Keratinocyte (primary cell): ENCODE measurements at places on chromosomes 2 and 18.

GRCh38 chr2:16960579-16960978, 294.9 kb upstream of the CYRIA start:
- H3K4me1 ChIP-seq, result no peaks in the 10 kb centered on the region
- H3K4me3 ChIP-seq, result no peak overlapping the region
- no peak for DNase-seq
- H3K36me3 ChIP-seq, result no peaks in the 10 kb centered on the region
- no peaks in the 10 kb centered on the region for H3K27me3 ChIP-seq
- no peak overlapping the region for H3K27ac ChIP-seq

DNA sequence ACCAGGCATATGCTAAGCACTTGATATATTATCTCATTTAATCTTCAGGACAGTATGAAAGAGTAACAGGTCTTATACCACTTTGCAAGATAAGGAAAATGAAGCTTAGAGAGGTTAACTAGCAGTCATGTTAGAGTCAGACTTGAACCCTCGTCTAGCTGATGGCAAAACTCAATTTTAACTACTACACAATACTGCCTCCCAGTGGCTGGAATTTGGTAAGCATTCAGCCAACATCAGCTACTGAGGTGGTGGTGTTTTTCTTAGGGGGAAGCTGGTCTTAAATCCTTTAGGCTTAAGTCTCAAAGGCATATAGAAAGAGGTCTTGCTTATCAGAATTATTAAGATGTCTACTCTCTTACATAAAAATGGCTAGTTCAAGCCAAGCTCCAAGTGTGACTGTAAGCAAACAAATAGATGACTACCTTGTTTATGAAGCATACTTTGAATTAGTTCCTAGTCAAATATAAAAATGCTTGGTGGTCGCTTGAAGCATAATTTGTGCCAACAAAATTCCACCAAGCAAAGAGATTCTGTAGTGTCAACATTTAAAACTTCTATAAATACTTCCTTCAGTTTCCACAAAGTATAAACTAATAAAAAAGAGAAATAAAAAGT, 325.4 kb upstream of the FIGN start:
- H3K4me1 ChIP-seq, result no peaks in the 10 kb centered on the region
- H3K36me3 ChIP-seq, result no peaks in the 10 kb centered on the region
- no peak overlapping the region for H3K4me3 ChIP-seq
- H3K27ac ChIP-seq, result no peak overlapping the region
- H3K27me3 ChIP-seq, result peaks cover 5% of the 10 kb centered on the region

GRCh38 chr18:49510393-49511115, 23.5 kb upstream of the C18orf32 start:
- H3K27ac ChIP-seq, result no peak overlapping the region
- H3K36me3 ChIP-seq, result no peaks in the 10 kb centered on the region
- DNase-seq, result no peak

- peaks cover 21% of the 10 kb centered on the region for H3K36me3 ChIP-seq
- no peaks in the 10 kb centered on the region for H3K27me3 ChIP-seq
- no peak overlapping the region for H3K27ac ChIP-seq
- H3K4me1 ChIP-seq, result no peaks in the 10 kb centered on the region
These were observed 27.9 kb downstream of the TGFBRAP1 start for GRCh38 chr2:105301646-105302045.

DNA sequence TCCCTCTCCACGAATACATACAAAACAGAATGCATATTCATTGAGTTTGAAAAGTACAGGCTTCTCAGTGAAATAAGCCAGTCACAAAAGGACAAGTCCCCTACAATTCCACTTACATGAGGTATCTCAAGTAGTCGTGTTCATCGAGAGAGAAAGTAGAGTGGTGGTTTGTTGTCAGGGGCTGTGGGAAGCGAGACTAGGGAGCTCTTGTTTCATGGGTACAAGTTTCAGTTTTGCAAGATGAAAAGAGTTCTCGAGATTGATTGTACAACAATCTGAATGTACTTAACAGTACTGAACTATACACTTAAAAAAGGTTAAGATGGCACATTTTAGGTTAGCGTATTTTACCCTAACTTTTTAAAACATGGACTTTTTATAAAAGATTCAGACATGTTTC, 71.5 kb upstream of the TTC39C start:
- no peak overlapping the region for H3K27ac ChIP-seq
- no peaks in the 10 kb centered on the region for H3K27me3 ChIP-seq
- DNase-seq, result no peak

GRCh38 chr2:200212862-200213425, 93.5 kb upstream of the SPATS2L start:
- H3K4me3 ChIP-seq, result no peak overlapping the region
- H3K36me3 ChIP-seq, result no peaks in the 10 kb centered on the region
- H3K27me3 ChIP-seq, result no peaks in the 10 kb centered on the region
- no peaks in the 10 kb centered on the region for H3K4me1 ChIP-seq

GRCh38 chr18:55189972-55190371, 230.7 kb upstream of the CCDC68 start:
- H3K27ac ChIP-seq, result no peak overlapping the region
- no peak overlapping the region for H3K4me3 ChIP-seq
- H3K36me3 ChIP-seq, result no peaks in the 10 kb centered on the region
- no peak for DNase-seq
- no peaks in the 10 kb centered on the region for H3K4me1 ChIP-seq
- no peaks in the 10 kb centered on the region for H3K27me3 ChIP-seq

DNA sequence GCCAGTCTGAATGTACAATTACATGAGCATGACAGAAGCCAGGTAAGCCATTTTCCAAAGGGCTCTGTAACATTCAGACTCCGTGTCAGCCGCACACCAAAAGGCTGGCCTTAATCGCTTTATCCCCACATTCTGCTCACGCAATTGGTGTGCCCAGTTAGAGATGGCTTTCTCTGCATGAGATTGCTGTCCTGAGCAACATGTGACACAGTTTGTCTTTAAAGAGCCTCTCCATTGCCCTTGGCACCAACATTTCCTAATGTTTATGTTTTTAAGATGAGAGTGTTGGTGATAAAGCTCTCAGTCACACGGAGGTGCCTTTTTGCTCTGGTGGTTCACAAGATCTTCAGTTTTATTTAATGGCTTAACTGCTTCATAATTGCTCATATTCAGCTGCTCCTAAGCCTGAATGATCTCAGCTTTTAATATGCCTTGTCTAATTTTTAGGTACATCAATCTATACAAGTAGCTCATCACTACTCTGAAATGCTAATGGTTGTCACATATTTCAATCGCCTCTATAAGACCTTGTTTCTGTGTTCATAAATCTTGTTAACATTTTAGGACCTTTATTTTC, 164.8 kb upstream of the ACVR2A start:
- no peaks in the 10 kb centered on the region for H3K27me3 ChIP-seq
- no peak for DNase-seq
- H3K4me1 ChIP-seq, result no peaks in the 10 kb centered on the region
- no peaks in the 10 kb centered on the region for H3K36me3 ChIP-seq

- H3K4me3 ChIP-seq, result peak overlapping the region; percentile 73
- no peaks in the 10 kb centered on the region for H3K27me3 ChIP-seq
- peak overlapping the region; percentile 80 for H3K27ac ChIP-seq
- H3K4me1 ChIP-seq, result peaks cover 32% of the 10 kb centered on the region
- H3K36me3 ChIP-seq, result no peaks in the 10 kb centered on the region
- DNase-seq, result no peak
These were observed 3.0 kb downstream of the ZNF516 start for GRCh38 chr18:76491776-76492668.

DNA sequence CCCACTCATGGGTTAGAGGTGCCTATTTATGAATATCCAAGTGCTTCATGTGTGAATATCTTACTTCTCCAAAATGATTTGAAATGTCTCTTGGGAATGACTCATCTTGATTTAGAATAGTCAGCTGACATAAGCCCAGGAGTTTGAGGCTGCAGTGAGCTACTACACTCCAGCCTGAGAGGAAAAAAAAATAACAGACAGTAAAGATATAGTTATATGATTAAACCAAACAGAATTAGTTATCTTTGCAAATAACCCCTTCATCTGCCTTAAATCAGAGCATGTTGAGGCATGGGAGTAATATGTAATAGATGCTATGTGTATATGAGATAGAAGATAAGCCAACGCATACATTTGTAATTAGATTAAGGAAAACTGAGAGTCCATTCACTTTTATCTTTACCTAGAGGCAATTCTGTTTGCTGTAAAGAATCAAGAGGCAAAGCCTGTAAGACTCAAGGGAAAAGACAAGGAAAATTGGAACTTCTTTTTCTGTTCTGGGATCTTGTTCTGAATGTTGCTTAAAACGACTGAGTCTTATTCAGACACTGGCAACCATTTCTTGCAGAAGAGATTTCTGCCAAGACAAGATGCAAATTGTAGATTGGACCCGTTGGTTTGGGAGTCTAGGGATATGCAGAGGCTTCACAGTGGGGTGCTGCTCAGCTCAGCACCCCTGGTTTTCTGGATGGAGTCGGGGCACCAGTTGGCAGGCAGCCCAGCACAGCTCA, 104.4 kb downstream of the LIPG start:
- DNase-seq, result no peak
- H3K27me3 ChIP-seq, result no peaks in the 10 kb centered on the region
- no peak overlapping the region for H3K27ac ChIP-seq
- peaks cover 29% of the 10 kb centered on the region for H3K4me1 ChIP-seq

- no peaks in the 10 kb centered on the region for H3K4me1 ChIP-seq
- H3K4me3 ChIP-seq, result no peak overlapping the region
- no peak overlapping the region for H3K27ac ChIP-seq
- no peak for DNase-seq
- H3K36me3 ChIP-seq, result no peaks in the 10 kb centered on the region
These were observed 239.1 kb upstream of the EPAS1 start for GRCh38 chr2:46058140-46058539.

- H3K4me3 ChIP-seq, result no peak overlapping the region
- no peaks in the 10 kb centered on the region for H3K36me3 ChIP-seq
- peaks cover 3% of the 10 kb centered on the region for H3K4me1 ChIP-seq
- H3K27me3 ChIP-seq, result no peaks in the 10 kb centered on the region
These were observed 148.4 kb downstream of the DOCK10 start for GRCh38 chr2:224893848-224894247.

DNA sequence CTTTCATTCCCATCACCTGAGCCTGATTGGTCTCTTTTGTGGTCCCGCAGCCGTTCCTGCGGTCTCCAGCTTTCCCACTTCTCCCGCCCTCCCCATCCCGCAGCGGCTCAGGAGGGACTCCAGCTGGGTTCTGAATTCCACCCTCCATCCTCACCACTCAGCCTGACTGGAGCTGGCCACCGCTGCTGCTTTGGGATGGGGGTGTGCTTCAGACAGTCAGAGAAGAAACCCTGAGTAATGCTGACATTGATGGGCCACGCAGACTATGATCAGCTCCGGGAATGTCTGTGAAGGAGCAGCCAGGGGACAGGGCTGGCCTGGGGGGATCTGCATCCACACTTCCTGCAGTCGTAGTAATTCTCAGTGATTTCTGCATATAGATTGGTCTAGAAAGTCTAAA, 45.9 kb upstream of the TXNDC2 start:
- no peak for DNase-seq
- no peak overlapping the region for H3K27ac ChIP-seq
- no peaks in the 10 kb centered on the region for H3K36me3 ChIP-seq
- no peak overlapping the region for H3K4me3 ChIP-seq
- H3K4me1 ChIP-seq, result peaks cover 39% of the 10 kb centered on the region
- H3K27me3 ChIP-seq, result no peaks in the 10 kb centered on the region

GRCh38 chr2:136393514-136393913, 275.6 kb upstream of the CXCR4 start:
- H3K4me3 ChIP-seq, result no peak overlapping the region

GRCh38 chr18:23259701-23260681, 124.7 kb downstream of the CABLES1 start:
- H3K27ac ChIP-seq, result peak overlapping the region; percentile 55
- no peak for DNase-seq
- no peaks in the 10 kb centered on the region for H3K36me3 ChIP-seq
- no peak overlapping the region for H3K4me3 ChIP-seq

- no peaks in the 10 kb centered on the region for H3K36me3 ChIP-seq
- no peaks in the 10 kb centered on the region for H3K27me3 ChIP-seq
- no peak for DNase-seq
- no peak overlapping the region for H3K4me3 ChIP-seq
- H3K4me1 ChIP-seq, result no peaks in the 10 kb centered on the region
These were observed 188.0 kb upstream of the NT5C1B start for GRCh38 chr2:18777250-18777812.

DNA sequence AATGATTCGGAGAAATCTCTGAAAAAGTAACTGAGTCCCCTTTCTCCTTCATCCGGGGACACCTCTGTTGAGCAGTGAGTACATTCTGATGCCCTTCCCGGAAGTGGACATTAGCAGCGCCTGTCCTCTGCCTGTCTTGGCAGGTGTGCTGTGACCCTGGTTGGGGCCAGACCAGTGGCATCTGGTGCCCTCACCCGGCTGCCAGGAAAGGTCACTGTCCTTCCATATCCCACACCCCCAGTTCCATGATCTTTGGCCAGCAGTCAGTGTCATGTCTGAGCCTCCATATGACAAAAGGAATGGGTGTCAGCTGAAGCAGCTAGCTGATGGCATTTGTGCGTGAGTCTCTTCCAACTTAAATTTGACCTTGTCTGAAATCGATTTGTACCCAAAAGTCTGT, 128.1 kb downstream of the NCK2 start:
- no peak overlapping the region for H3K4me3 ChIP-seq
- no peak overlapping the region for H3K27ac ChIP-seq
- peaks cover 7% of the 10 kb centered on the region for H3K36me3 ChIP-seq
- peaks cover 10% of the 10 kb centered on the region for H3K4me1 ChIP-seq
- H3K27me3 ChIP-seq, result no peaks in the 10 kb centered on the region
- no peak for DNase-seq

GRCh38 chr18:61833387-61833786, 59.4 kb downstream of the RNF152 start:
- DNase-seq, result no peak
- no peaks in the 10 kb centered on the region for H3K4me1 ChIP-seq
- H3K36me3 ChIP-seq, result no peaks in the 10 kb centered on the region
- no peaks in the 10 kb centered on the region for H3K27me3 ChIP-seq
- H3K4me3 ChIP-seq, result no peak overlapping the region
- H3K27ac ChIP-seq, result no peak overlapping the region

DNA sequence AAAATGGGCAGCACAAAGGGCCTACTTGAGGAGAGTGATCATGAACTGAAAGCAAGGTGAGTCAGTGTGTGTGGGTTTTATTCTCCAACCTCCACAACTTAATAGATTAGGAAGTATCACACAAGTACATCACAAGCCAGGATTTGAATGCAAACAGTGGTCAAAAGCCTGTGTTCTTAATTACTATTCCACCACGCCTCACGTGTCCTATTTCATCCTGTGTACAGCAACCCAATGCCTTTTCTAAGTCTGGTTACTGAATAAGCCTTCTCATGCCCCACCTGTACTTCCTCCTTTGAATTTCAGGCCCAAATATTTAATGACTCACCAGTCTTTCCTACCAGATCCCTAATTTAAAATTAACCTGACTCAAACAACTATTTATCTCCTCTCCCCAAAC, 755.7 kb upstream of the SLC8A1 start:
- no peaks in the 10 kb centered on the region for H3K36me3 ChIP-seq
- no peak for DNase-seq
- no peak overlapping the region for H3K27ac ChIP-seq
- H3K4me3 ChIP-seq, result no peak overlapping the region
- no peaks in the 10 kb centered on the region for H3K4me1 ChIP-seq
- H3K27me3 ChIP-seq, result no peaks in the 10 kb centered on the region

DNA sequence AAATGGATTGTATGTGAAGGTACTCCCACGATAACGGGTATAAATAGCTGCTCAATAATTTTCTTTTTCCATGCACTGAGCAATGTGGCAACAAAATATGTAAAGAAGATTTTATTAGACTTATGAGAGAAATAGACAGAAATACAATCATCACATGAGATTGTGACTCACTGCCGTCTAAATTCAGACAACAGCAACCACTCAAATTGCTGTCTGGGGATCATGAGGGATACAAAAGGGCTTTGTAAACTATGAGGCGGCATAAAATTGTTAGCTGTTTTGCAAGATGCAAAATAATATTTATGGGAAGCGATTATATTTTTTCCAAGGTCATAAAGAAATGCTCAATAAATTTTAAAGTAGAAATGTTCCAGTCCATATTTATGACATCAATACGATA, 259.1 kb upstream of the AGAP1 start:
- H3K36me3 ChIP-seq, result no peaks in the 10 kb centered on the region
- H3K4me1 ChIP-seq, result no peaks in the 10 kb centered on the region
- DNase-seq, result no peak
- H3K27me3 ChIP-seq, result peaks cover 9% of the 10 kb centered on the region
- H3K27ac ChIP-seq, result no peak overlapping the region
